ENCODE measurements at places on chromosomes 4 and X. TPM values are rescaled to one million over a fixed set of nuclear protein-coding genes. Genes with fewer than 3 reads are reported as not detected.

DNA sequence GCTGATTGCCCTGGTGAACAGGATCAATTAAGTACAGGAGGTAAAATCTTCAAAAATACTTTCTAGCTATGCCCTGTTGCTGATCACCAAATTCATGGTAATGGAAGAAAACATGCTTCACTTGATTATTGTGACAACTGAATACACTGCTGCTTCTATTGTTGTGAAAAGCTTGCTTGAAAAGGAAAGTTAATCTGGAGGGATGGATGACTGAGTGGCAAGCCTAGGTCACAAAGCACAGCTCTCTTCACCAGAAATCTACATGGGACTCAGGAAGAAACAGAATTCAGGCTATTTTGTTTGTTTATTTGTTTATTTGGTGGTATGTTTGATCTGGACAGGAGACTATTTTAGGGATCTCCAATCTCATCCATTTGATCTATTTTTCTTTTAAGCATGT lies 182.0 kb downstream of the MGST2 start:
- no peak for DNase-seq
- no peaks in the 10 kb centered on the region for H3K36me3 ChIP-seq
- H3K4me3 ChIP-seq: no peak overlapping the region
- no peaks in the 10 kb centered on the region for H3K27me3 ChIP-seq

The SCRG1 gene
- total RNA-seq: not detected

The F8A2 gene
- total RNA-seq: not detected

DNA sequence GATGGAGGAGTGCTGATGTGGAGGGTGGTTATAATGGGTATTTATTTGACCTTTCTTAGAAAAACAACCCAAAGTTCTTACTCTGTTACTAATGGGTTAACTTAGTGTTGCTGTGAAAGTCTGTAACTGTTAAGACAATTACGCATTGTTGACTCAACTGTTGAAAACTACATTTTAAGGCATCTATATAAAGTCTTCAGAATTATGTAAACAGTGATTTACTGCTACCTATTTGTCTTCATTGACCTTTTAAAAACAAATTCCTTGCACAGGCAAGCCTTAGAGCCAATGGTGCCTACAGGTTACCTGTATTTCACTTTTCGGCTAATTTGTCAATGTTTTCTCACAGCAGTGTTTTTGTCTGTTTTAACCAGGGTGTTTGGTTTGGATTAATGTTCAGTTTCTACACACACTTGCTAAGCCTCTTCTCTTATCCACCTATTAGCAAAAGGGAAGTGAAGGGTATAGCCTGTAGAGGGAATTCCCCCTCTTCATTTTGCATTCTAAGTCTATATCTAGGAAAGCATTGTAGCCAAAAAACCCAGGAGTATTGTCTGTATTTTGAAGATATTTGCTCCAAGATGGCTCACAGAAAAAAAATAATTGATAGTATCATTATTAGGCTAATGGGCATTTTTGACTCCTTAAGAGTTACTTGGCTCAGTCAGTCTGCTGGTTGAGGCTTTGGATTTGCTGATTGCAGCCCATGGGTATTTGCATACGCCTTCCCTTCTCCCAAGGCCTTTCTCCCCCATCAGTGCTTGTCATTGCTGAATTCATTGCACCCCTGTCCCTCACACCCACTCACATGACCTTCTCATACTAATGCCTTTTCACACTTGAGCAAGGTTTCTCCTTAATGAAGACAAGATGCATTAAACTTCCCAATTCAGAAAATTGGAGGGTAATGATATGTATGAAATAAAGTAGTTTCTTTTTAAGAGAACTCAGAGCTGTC lies 30.5 kb downstream of the AFF1 start:
- no peaks in the 10 kb centered on the region for H3K27me3 ChIP-seq
- no peak overlapping the region for H3K4me3 ChIP-seq
- H3K36me3 ChIP-seq: no peaks in the 10 kb centered on the region
- H3K4me1 ChIP-seq: peaks cover 34% of the 10 kb centered on the region

GRCh38 chr4:124703154-124703553 lies 9.4 kb downstream of the ANKRD50 start:
- no peaks in the 10 kb centered on the region for H3K27me3 ChIP-seq
- H3K36me3 ChIP-seq: peaks cover 46% of the 10 kb centered on the region
- DNase-seq: no peak
- peaks cover 29% of the 10 kb centered on the region for H3K4me1 ChIP-seq
- no peak overlapping the region for H3K4me3 ChIP-seq
- no peak overlapping the region for H3K27ac ChIP-seq

- peaks cover 96% of the 10 kb centered on the region for H3K4me1 ChIP-seq
- no peaks in the 10 kb centered on the region for H3K27me3 ChIP-seq
- DNase-seq: no peak
- H3K36me3 ChIP-seq: no peaks in the 10 kb centered on the region
- H3K4me3 ChIP-seq: no peak overlapping the region
Measured at GRCh38 chr4:98608356-98608755, 50.1 kb downstream of the TSPAN5 start.

DNA sequence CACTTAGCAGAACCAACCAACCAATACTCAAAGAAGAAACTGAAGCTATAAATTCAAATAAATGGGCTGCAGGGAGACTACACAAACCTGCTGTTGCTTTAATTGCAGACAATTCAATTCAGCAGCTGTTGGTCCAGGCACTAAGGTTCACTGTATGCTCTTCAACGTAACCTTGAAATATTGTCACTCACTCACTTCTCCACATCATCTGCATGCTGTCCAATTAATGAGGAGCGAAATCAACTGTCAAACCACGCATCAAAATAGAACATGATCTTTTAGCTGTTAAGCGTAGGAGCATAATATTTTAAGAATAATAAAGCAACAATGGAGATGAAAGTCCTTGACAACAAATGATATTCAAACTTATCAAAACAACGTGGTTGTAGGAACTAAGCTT lies 17.0 kb downstream of the ENOX2 start:
- H3K36me3 ChIP-seq: no peaks in the 10 kb centered on the region
- no peaks in the 10 kb centered on the region for H3K27me3 ChIP-seq
- no peak overlapping the region for H3K4me3 ChIP-seq
- no peak for DNase-seq
- no peak overlapping the region for H3K27ac ChIP-seq

GRCh38 chr4:73985528-73985852 lies 2.5 kb downstream of the PPBP start:
- H3K36me3 ChIP-seq: peaks cover 4% of the 10 kb centered on the region
- peaks cover 11% of the 10 kb centered on the region for H3K27me3 ChIP-seq
- H3K4me1 ChIP-seq: peaks cover 91% of the 10 kb centered on the region
- peak overlapping the region; percentile 22 for H3K4me3 ChIP-seq
- no peak for DNase-seq
- H3K27ac ChIP-seq: peak overlapping the region; percentile 96

Data from WTC11 (cell line).